ENCODE measurements at places on chromosomes 2 and 18.

DNA sequence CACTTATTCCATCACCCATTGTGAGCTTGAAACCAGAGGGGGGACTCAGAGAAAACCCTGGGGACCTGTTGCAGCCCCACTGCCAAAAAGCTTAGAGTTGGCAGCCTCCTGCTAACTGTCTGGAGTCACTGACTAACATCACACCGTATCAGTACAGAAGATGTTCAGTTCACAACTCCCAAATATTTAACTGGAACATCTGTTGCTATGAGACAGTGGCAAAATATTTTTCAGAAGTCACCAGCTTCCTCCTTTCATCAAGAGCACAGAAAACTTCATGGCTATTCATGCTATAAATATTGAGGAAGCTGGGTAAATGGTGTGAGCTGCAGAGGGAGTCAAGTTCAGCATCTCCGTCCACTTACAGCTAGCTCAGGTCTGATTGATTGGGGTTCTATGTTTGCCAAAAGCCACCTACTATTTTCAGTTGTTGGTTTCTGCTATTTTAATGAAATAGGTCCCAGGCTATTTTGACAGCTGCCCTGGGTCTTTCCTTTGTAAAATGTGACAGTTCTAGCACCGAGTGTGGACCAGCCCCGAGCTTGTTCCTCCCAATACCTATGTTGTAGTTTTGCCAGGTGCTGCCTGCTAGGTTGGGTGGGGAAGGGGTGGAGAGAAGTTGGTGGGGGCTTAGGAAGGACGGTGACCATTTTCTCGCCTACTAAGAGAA is 9.8 kb downstream of the TUBB6 start:
- no peak for DNase-seq

GRCh38 chr2:96737831-96738230 is 2.0 kb downstream of the LMAN2L start:
- DNase-seq: peak; percentile 52

GRCh38 chr2:190891372-190891771 is 10.8 kb downstream of the GLS start:
- DNase-seq: no peak

GRCh38 chr2:190649035-190649797 is at the start of gene NAB1:
Gene NAB1 (plus strand): TSS chr2:190649083. CDS start chr2:190659177, 10,094 bp downstream.
- DNase-seq: peak; percentile 64

- no peak for DNase-seq
Observed at GRCh38 chr2:75002007-75002406, 43.6 kb downstream of the POLE4 start.

- no peak for DNase-seq
Observed at GRCh38 chr2:121075006-121075551, 209.9 kb downstream of the TFCP2L1 start.

GRCh38 chr2:132884292-132884691 is 214.3 kb upstream of the LYPD1 start:
- DNase-seq: no peak

DNA sequence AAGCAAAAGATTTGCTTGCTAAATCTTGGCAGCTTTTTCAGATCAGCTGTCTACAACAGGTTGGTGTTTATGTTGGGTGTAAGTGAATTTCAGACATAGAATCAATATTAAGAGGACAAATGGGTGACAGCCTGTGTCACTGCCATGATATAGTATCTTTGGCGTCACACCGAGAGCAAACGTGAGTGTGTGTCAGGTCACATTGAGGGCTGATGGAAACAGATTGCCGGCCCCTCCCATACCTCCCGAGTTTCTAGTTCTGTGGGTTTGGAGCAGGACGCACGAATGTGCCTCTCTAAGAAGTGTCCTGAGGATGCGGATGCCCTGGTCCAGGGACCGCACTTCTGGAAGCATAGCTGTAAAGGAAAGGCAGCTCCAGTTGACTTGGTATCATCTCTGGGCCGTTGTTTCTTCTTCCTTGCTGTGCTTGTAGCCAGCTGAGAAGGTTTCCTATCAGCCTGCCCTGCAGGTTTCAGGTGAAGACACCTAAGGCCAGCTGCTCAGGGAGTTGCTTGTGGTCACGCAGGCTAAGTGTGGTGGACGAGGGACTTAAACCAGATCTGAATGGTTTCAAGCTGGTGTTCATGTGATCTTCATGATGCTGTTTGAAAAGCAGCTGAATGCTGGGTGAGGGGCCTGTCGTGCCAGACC is 6.4 kb downstream of the AGAP1 start:
- no peak for DNase-seq

DNA sequence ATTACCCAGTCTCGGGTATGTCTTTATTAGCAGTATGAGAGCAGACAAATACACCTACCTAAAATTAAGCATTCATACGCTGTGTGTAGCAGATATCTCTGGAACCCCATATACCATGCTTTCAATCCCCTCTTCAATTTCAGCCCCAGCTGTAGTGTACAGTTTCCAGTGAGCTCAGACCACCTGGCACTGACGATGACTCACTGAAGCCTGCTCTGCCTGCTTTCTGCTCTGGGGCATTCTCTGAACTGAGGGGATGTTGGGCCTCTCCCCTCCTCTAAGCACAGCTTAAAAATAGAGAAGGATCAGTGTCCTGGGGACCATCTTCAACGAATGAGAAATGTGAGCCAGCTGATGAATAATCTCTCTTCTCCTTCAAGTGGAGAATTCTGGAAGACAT is 8.7 kb upstream of the CCL20 start:
- DNase-seq: no peak

DNA sequence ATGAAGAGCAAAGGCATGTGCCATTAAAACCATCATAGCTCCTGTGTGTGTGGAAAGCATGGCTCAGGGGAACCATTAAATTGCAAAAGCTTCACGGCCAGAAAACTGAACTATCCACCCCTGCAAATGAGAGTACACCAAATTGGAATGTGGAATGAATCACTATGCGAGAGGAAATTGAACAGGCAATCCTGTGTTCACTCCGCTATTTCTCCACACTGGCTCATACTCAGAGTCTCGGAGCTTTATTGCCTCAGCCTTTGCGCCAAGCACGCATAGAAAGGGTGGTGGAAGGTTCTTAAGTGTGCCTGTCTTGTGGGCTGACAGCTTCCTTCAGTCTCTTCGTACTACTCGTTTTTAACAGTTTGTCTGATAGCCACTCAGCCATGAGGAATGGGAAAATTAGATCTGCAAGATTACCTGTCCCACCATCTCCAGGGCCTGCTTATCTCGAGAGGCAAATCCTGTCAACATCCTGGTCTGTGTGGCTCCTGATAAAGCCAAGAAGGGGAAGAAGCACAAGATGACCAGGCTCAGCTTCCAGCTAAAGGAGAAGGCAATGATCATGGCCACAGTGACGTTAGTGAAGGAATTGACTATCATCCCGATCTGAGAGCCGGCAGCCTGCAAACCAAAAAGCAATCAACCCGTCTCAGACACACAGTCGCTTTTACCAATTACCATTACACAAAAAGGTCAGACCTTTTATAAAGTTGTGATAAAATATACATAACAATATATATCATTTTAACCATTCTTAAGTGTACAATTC is 34.9 kb downstream of the G6PC2 start:
- no peak for DNase-seq

GRCh38 chr2:178865146-178865936 is 58.1 kb upstream of the TTN start:
- DNase-seq: no peak

- no peak for DNase-seq
Observed at GRCh38 chr2:903223-903900, 47.3 kb upstream of the SNTG2 start.

- no peak for DNase-seq
Observed at GRCh38 chr2:191341436-191341835, 96.2 kb downstream of the MYO1B start.

GRCh38 chr18:61669320-61669719 is 223.5 kb downstream of the RNF152 start:
- DNase-seq: no peak

DNA sequence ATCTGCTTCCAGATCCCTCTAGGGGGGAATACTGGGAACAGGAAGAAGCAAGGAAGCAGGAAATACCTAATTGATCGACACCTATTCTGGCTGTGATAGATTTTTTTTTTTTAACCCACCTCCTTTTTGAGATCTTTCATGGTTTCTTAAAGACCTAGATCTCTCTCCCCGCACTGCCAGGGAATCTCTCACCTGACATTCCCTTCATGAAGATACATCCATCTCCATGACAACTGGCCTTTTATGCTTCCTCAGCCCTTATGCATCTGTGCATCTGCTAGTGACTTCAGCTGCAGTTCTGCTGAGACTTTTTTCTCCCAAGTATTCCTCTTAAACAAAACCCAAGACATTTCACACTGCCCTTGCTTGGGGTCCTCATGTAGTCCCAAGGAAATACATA is 21.1 kb upstream of the CPO start:
- no peak for DNase-seq

- DNase-seq: no peak
Observed at GRCh38 chr18:48839819-48840490, 110.8 kb downstream of the SMAD7 start.

GRCh38 chr2:128421861-128422311 is 103.2 kb upstream of the HS6ST1 start:
- DNase-seq: no peak

GRCh38 chr2:54680397-54681041 is 42.9 kb upstream of the EML6 start:
- DNase-seq: no peak

- no peak for DNase-seq
Observed at GRCh38 chr2:101912545-101912944, 79.2 kb upstream of the IL1R2 start.

DNA sequence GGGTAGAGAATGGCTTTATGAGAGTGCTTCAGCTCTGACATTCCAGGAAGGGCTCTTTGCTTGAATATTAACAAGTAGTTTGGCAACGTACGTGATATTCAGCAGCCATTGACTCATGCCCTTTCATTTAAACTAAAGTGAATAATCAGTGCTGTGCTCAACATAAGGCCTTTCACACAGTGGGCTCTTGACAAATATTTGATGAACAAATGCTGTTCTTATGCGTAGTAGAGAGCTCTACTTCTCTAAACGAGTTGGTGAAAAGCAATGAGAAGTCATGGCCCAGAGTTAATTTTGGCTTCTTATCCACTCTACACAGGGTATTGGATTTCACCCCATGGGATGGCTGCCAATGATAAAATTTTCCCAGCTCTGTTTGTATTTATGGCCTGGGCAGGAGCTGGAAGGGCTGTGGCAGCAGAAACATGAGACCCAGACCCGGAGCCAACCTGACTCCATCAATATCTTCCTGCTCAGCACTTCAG is 338.9 kb downstream of the CCDC85A start:
- DNase-seq: no peak

DNA sequence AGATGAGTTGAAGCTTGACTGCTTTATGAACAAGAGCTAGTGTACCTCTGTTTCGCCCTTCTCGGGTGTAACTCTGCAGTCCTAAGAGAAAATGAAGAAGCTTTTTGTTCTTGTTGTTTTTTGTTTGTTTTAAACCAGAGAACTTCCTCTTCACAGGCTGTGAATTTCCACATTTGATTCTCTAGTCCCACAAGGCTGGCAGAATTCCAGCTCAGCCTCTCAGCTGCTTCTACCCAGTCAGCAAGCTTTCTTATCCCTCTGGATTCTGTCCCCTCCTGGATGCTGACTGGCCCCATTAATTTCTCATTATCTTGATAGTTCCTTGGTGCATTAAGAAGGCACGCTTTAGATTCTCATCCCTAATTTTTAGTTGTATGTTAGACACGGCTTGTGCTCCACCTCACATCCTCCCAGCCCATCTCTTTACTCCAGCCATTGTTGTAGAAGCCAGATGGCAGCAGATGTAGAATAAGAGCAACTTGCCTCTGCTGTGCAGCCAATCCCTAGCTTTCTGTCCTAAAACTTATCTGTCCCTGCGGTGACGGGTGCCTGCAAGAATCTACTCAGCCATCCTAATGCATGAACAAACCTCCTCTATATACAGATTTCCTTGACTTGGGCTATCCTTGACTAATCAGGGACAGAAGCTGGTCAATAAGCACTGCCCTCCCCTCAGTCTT is 12.3 kb upstream of the RESP18 start:
- DNase-seq: no peak

DNA sequence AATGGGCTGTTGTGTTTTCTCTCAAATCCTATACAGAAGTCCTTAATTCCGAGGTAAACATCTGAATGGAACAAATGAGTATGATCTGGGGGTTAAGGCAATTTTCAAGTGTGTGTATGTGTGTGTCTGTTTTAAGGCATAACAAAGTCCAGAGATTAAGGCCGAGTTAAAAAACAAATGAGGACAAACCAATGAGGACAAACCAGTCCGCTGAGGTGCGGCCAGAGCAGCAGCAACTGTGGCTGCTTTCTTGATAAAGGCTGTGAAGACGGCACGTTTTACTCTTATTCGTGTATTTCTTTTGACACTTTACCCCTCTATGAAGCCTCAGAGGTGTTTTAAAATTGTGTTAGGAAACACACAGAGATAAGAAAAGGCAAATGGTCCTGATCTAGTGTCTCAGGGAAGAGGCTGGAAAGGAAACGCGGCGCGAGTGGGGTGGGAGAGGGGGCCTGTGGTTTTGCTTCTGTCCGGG is 495 bp upstream of the GULP1 start:
- no peak for DNase-seq

DNA sequence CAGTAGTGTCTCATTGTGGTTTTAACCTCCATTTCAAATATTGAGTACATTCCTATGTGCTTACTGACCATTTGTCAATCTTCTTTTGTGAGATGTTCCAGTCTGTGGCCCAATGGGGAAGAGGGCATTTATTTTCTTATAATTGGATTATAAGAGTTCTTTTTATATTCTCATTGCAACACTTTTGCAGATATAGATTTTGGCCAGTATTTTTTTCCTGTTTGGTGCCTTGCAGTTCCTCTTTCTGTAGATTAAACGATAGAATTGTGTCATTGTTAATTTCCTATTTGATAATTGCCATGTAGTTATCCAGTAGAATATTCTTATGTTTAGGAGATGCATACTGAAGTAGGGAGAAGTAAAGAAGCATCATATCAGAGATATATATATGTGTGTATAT is 56.4 kb upstream of the CYTIP start:
- DNase-seq: no peak

GRCh38 chr2:213147538-213147937 is 3.9 kb downstream of the IKZF2 start:
- DNase-seq: no peak

- DNase-seq: no peak
Observed at GRCh38 chr18:67421651-67422050, 94.9 kb downstream of the DSEL start.
